ENCODE measurements at places on chromosomes 4 and X.
A peak's percentile ranks its signal among the peaks of the same experiment; 100 is the strongest.

DNA sequence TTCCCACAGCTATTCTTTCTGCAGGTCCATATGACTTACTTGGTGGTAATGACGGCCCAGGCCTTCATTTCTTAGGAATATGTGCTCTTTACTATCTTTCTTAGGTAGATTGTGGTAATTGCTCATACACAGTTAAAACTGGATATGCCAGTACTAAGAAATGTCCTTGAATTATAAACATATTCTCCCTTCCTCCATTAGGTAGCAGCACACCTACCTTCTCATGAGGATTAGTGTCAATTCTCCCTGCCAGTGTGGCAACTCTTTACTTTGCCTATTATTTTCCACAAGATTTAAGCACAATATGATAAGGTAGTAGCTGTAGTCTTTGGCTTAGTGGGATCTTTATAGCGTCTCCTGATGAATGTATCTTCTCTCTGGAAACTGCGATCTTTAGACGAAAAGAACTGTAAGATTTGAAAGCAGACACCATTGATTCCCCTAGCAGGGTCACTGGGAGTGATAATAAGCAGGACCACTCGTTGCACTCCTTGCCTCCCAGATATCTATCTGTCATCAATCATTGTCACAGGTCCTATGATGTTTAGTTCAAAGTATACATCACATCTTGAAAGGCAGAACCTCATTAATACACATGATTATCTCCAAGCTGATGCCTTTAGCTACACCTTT lies 1240.7 kb downstream of the C4orf33 start:
- peak; percentile 22 for DNase-seq

- DNase-seq: peak; percentile 14
These were observed 19.8 kb downstream of the C4orf50 start for GRCh38 chr4:5998333-5998936.

GRCh38 chrX:45138525-45138924 lies 62.2 kb downstream of the DIPK2B start:
- no peak for DNase-seq

DNA sequence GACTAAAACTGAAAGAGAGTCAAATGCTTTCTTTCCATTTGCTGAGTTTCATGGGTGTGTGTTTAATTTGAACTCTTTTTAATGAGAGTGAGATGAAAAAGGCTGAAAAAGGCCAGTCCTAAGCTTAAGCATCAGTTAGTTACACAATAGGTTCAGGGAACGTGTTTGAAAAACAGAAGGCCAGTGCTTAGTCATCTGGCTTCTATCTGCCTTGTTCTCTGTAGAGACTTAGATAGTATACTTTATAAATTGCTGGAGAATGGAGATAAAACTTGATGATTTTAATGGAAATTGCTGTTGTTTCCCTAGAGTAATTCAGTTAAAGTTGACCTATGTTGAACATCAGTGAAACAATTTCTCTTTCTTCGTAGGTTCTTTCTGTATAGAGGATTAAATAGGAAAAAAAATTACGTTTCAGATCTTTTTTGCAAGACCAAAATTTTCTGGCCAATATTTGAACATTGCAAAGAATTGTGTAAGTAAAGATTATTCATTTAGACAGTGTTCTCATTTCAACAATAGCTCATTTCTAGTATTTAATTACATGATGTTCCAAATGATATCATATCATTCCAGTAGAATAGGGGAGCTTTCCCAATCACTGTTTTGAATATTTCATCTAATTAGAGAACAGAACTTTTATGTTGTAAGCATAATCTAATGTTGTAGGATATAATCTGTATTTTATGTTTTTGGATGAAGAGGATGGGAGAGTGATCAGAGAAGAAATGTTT lies 1088.8 kb downstream of the ADGRL3 start:
- DNase-seq: no peak

DNA sequence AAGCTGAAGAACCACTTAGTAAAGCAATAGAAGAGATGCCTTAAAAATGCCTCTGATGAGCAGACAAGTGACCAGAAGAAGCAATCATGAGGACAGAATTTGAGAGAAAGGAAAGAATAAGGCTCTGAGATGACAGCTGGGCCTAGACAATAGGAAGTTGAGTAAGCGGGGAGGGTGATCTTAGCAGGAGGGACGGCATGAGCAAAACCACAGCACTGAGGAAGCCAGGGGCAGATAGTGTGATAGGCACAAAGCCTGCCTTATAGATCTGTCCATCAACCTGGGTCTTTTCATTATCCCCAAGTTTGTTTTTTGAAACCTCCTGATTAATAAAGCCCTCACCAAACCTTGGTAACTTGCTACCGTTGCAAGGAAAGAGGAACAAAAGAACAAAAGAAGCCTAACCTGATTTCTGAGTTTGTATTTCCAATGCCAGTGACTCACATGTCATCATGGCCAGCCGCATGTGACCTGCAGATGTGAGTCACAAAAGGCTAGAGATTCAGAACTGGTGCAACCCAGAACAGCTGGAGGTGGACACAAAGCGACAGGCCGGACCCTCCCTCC lies 55.7 kb upstream of the PPARGC1A start:
- DNase-seq: peak; percentile 43

DNA sequence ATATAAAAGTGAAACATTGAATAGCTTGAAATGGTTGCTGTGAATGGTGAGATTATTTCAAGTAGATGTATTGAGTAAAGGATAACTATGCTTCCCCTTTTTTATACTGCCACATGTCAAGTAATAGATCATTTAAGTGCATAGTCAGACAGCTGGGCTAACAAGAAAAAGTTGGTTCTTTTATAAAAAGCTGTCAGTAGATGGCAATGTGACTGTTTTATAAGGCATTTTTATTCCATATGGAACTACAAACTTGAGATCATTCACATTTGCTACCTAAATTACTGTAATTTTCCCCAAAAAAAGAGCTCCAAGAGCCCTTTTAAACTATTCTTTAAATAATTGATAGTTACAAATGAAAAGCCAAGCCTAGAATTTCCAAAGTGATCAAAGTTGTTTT lies 831.0 kb downstream of the C4orf33 start:
- no peak for DNase-seq

DNA sequence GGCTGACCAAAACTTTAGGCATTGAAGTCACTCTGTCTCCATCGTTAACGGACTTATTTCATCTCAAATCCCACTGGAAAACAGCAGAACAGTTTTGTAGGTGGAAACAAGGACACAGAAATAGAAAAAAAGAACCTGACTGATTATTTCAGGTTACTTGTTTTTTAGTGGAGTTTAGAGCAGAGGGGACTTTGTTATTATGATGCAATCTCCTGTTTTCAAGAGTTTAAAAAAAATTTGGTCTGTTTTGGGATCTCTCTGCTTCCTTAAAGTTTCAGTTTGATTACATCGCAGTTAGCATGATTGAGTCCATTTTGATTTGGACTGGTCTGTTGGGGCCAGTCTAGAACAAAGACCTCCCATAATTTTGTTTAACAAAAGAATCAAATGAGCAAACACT lies 13.6 kb downstream of the PROM1 start:
- DNase-seq: no peak

GRCh38 chrX:123859409-123859845 lies 426 bp upstream of the XIAP start:
- DNase-seq: no peak

- DNase-seq: no peak
These were observed 72.4 kb downstream of the CPZ start for GRCh38 chr4:8664976-8665375.

DNA sequence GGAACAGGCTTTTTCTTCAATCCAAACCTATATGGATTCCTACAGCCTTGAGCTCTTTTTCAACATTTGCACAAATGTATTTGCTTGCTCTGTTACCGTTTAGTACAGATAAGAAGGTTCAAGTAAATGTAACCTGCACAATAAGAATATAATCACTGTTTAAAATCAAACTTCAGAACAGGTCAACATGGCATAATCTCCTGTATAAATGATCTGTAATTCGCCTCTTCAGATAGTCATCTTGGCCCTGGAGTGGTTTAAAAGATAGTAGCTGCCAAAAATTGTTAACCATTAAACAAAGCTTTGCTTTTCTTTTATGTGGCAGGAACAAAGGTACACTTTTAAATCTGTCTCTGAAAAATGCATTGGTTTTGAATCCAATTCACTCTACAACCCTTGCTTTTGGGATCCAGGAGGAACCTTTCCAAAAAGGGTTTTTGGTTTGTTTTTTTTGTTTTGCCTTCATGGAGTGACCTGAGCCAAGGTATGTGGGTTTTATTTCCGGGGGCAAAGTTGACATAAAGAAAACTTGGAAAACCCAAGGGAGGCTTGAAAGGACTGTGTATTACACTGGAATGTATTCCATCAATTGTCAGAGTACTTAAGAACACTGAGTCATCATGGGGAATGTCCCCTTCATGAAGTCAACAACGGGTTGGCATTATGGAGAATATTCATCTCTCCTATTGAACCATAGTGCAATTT lies 210.4 kb upstream of the HCCS start:
- no peak for DNase-seq

- DNase-seq: no peak
These were observed 550.5 kb upstream of the DIPK2B start for GRCh38 chrX:45751156-45751555.

DNA sequence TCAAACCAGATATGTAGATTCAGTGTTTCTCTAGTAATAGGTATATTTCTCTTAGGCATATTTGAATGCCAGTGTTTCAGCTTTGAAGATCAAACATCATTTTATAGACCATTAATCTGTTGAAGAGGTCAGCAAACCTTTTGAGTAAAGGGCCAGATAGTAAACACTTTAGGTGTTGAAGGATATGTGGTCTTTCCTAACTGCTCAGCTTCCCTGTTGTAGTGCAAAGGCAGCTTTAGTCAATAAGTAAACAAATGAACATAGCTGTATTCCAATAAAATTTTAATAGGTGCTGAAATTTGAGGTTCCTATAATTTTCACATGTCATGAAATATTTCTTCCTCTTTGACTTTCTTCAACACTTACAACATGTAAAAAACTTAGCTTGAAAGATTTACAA lies 201.6 kb downstream of the ADGRL3 start:
- no peak for DNase-seq

DNA sequence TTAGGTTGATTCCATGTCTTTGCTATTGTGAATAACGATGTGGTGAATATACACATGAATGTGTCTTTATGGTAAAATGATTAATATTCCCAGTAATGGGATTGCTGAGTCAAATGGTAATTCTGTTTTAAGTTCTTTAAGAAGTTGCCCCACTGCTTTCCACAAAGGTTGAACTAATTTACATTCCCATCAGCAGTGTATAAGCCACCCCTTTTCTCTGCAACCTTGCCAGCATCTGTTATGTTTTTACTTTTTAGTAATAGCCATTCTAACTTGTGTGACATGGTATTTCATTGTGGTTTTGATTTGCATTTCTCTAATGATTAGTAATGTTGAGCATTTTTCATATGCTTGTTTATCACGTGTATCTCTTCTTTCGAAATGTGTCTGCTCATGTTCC lies 503.3 kb downstream of the PCDH18 start:
- DNase-seq: no peak

DNA sequence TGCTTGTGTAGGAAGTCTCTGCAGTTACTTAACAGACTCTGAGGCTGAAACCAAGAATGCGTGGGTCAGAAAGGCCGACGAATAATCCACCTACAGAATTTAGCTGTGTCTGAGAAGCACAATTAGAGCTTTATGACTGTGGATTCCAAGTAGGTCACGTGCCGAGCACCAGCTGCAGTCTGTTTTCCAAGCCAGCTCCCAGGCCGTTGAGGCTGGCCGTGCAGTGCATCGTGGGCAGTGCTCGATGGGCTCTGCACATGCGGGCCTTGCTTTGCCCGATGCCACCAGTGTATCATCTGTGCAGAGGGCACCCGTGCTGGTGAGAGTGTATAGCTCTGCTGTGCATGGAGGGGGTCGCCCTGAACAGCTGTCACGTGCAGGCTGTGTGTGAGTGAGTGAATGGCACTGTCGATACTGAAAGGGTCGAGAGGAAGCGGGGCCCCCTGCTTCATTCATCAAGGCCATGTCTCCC lies 67.5 kb upstream of the CLDN34 start:
- peak; percentile 51 for DNase-seq

DNA sequence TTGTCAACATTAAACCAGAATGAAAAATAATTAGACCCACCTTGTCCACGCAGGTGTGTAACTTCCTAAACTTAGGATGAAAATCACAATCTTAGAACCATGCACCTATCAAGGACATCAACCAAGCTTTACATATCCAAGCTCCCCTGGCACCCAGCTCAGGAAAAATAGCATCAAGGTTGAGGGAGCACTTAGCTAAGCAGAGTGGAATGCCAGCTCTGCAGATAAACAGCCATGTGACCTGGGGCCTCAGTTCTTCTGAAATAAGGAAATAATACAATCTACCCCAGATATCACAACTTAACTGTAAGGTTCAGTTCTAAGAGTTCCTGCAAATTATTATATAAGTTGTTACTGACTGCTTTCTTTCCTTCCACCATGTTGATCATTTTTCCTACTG lies 64.7 kb downstream of the DHX15 start:
- peak; percentile 37 for DNase-seq

DNA sequence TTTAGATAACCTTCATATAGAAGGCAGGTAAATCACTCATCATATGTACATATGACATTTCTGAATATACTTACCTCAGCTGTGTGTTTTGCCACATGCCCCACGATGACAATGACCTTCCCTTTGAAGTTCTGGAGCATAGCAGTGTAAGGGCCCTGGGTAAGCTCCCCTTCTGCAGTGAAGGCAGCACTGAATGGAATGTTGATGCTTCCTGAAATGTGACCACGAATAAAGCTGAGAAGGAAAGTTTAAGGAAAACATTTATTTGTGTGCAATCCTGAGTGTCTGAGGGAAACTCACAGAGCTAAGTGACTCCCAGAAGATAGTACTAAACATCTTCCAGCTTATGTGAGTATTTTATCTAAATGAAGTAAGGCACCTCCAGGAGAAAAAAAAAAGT lies 200.1 kb downstream of the NPNT start:
- no peak for DNase-seq

GRCh38 chrX:111470681-111471403 lies 40.6 kb upstream of the SERTM2 start:
- DNase-seq: no peak

DNA sequence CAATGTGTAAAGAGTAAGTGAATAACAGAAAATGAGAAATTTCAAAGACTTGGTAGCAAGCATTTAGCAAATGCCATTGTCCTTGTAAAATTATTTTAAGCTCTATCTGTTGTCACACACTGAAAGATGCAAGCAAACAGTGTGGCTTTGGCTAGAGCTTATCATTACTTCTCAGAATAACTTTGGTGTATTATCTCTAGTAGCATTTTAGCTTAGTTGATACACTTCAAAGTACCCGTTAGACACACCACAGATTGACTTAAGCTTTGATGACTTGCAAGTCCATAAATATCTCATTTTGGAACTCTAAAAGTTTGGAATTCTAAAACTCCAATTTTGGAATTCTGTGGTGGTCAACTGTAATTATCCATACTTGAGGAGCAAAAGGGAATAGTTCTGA lies 98.6 kb downstream of the PDLIM5 start:
- DNase-seq: no peak

- DNase-seq: no peak
These were observed 1.2 kb upstream of the MAGEE2 start for GRCh38 chrX:75786290-75786689.
